ENCODE measurements at places on chromosomes 5 and 9.

GRCh38 chr5:93960042-93960441, 218.6 kb upstream of the POU5F2 start:
- no peak for DNase-seq

DNA sequence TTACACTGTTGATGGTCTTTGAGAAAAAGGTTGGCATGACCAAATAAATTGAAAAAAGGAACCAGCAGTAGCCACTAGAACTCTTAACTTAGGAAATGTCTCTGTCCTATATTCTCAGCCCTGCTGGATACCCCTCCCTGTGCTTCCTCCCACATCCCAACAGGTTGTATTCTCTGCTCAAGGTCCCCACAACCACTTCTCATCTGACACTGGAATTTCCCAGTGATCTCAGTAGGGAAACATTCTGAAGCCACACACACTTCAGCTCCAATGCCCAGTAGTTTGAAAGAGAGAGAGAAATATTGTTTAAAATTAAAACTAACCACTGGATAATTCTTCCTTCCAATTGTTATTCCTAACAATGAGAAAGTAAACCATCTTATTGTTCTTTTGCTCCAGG, 30.0 kb upstream of the NREP start:
- no peak for DNase-seq

GRCh38 chr9:111896942-111897600, 457 bp downstream of the UGCG start:
- peak; percentile 36 for DNase-seq

DNA sequence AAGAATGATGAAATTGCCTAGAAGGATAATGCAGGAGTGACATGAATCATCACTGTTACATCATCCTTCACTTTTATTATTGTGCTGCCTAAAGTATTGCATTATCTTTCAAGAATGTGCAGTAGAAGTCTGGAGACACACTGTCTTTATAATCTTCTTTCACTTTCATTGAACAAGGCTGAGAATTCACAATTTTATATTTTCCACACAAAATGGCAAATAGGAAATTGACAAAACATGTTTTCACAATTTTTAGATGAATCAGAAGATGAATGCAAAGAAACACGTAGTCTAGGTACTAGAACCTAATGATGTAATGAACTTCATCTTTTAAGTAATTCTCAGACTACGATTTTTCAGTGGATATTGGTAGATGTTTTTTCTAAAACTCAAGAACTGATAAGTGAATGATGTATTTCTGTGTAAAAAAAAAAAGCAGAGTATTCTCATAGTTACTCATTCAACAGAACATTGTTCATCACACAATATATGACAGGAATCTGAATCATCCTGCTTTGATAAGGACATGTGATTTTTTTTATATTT, 131.5 kb upstream of the GRHPR start:
- peak; percentile 49 for DNase-seq

DNA sequence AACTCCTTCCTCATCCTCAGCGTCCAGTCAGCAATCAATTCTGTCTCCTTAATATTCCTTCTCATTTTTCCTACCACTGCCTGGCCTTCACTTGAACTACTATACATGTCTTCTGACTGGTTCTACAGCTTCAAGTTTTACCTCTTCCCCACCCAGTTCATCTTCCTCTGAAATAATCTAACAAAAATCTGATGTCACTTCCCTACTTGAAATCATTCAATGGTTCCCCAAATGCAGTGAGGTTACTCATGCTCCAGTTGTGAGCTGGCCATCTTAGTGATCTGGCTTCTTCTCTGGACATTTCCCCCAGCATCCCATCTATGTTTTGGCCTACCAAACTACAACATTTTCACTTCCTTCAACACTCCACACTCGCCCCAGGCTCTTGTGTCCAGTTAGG, 14.9 kb upstream of the TMEM267 start:
- DNase-seq = no peak

GRCh38 chr9:16425562-16426231, 444.8 kb downstream of the BNC2 start:
- peak; percentile 15 for DNase-seq

- no peak for DNase-seq
These were observed 123.5 kb upstream of the LMX1B start for GRCh38 chr9:126490214-126490631.

- peak; percentile 86 for DNase-seq
These were observed 167.3 kb downstream of the TRPM3 start for GRCh38 chr9:70954126-70954525.

DNA sequence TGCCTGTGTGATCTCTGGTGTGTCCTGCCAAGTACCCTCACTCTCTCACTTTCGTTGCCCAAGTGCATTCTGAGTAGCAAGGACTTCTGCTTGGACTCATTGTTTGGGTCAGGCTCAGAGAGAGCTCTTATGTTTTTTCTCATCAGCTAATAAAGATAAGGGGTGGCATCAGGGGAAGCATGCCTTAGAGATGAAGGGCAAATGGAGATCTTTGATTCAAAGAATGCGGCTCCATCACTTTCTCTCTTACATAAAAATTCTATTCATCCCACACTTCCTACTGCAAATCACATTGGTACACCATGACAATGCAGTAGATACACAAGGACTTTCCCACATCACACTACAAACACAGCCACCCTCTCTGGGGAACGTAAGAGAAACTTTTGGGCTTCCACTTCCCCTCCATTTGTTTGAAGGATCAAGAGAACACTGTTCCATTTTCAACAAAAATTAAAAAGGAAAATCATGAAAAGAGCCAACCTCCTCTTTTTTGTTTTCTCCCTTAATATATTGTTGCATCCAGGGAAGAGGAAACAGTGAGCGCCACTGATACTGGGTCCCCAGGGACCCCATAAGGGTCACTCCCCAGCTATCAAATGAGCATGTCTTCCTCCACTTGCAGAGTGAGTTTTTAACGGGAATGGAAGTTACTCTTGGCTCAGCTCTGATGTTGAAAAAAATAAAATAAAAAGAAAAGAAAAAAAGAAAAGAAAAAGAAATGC, 73.0 kb downstream of the ZNF366 start:
- no peak for DNase-seq

DNA sequence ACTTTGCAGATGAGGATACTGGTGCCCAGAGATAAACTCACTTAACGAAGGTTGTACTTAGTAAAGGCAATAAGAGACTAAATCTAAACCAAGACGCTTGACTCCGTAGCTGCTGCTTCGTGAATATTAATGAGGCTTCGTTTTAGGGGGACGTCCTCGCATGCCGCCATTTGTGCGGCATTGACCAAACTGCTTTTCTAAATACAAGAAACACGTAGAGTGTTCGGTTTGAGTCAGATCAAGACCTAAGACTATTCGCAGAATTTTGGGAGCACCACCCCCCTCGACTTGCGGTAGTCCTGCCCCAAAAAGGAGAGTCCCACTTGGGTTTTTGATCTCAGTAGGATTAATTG, 1.1 kb downstream of the NPM1 start:
- no peak for DNase-seq

GRCh38 chr5:77131361-77131760, 44.3 kb upstream of the ZBED3 start:
- DNase-seq = no peak

DNA sequence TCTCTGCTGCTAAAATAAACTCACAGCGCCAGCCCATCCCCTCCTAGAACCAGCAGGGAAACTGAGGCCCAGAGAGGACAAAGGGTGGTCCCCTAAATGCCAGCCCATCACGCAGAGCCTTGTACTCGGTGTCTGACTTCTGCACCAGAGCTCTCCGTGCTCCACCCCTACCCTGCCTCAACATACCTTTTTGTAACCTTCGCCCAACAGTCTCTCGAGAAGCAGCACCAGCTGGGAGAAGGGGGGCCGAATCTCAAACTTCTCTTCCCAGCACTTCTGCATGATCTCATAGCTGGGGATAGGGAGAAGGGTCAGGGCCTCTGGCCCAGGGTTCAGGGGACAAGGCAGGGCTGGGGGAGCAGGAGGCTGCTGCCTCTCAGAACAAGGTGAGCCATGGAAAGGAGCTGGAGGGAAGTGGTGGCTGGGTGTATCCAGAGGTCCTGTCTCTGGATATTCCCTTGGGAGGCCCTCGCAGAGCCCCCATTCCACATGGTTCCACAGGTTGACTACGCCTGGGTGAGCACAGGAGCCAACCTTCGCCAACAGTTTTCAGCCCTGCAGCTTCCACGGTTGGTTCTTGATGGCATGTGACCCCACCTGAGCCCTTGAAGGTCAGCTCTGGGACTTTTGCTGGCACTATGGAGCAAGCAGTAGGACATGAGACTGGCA, 32.3 kb upstream of the CSF1R start:
- no peak for DNase-seq

- DNase-seq = peak; percentile 61
These were observed 59.7 kb downstream of the OSMR start for GRCh38 chr5:38905516-38905915.

GRCh38 chr5:96142786-96143434, 181.3 kb upstream of the ELL2 start:
- peak; percentile 69 for DNase-seq

DNA sequence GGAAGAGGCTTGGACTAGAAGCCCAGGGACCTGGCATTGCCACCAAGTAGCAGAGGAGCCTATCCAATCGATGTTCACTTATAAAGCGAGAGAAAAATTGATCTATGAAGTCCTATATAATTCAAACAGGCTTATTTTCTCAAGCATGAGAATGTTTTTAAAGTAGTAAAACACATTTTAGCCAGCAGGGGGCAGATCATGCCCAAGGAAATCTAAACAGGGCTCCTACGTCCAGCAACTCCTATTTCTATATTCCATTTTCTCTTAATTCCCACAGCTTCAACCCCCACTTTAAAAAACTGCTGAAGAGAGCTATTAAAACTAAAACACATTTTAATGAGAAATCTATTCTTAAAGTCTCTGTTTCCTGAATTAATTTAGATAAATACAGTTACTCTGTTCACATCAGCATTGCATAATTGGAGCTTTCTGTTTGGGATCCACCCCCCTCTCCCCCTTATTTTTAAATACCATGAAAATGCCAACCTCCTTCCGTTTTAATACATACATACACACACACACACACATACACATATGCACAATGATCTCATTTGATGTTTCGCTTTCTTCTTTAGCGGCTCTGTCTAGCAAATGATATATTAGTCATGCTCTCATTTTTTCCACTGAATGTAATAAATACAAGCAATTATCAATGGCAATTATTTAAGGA, 144.9 kb downstream of the MYO10 start:
- DNase-seq = peak; percentile 69

GRCh38 chr9:18238752-18239447, 235.1 kb upstream of the ADAMTSL1 start:
- no peak for DNase-seq

DNA sequence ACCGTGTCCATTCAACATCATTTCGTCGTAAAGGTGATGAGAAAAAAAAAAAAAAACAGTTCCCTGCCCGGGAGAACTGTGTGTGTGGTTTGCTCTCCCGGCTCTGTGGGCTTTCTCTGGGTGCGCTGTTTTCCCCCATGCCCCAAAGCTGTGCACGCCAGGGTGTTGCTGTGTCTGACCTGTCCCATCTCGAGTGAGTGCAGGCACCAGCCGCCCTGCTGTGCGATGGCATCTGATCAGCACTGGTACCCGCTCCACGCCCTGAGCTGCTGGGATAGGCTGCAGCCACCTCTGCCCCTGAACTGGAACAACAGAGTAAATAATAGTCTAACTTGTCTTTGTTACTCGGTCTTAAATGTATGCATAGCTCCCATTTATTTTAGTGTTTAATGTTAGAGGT, 33.3 kb downstream of the CEP72 start:
- DNase-seq = no peak

DNA sequence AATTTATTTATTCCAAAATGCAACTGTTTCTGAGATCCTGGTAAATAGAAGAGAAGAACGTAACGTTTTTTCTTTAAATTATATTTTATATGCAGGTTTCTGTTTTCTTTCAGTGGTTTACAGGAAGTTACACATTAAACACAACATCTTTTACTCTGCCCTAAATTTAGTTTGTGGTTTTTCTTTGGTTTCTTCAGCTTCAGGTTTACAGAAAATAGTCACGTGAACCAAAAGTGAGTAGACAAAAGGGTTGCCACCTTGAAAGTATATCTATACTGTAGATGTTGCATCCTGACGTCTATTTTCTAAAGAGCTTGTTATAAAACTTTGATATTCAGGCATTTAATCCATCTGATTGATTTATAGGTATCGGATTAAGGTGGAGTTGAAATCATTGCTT, 1236.6 kb downstream of the MAT2B start:
- no peak for DNase-seq

DNA sequence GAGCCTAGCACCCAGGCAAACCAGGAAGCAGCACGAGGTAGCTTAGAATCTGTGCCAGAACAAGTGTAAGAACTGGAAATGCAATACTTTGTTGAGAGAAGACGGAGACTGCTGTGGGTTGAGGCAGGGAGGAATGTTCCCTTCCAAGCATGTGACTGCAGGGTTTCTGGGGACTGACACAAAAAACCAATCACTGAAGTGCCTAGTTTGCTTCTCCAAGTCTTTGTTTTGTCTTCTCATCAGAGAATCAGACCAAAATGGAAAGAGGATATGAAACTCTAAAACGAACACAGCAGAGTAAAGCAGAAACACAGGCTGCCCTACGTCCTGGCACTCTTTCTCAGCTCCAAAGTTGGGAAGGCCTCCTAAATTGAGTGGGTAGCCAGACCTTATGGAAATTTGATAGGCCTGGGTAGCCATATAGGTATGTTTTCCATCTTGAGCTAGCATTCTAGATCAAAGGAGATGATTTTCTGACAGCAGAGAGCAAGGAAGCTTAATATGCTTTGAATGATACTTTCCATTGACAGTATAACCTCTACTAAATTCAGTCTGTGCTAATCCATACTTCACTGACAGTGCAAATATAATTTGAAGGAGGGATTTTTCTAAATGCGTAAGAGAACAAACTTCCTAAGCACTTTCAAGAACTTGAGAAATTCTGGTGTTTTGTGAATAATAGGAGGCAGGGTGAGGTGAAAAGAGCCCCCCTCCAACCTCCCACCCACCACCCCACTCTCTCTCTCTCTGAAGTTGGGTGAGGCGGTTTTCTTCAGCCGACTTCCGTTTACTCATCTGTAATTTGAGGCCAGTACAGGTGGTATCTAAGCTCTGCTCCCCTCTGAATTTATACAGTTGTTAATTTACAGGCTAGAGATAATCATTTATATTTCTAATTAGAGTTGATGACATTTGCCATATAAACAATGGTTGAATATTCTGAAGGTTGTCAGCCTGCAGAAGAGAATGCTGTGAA, 5.5 kb downstream of the ADRB2 start:
- no peak for DNase-seq

DNA sequence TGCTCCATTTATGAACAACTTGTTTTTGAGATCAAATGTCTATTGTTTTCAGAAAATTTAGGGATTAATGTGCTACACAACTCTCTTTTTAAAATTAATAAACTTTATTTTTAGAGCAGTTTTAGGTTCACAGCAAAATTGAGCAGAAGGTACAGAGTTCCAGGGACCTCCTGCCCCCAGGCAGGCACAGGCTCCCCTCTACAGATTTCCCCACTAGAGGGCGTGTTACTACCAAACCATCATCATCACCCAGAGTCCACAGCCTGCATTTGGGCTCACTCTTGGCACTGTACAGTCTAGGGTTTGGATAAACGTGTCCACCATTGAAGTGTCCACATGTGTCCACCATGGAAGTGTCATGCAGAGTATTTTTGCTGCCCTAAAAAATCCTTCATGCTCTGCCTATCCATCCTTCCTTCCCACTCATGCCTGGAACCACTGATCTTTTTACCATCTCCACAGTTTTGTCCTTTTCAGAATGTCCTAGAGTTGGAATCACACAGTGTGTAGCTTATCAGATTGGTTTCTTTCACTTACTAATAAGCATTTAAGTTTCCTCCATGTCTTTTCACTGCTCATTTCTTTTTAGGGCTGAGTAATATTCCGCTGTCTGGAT, 61.7 kb downstream of the MRPL36 start:
- peak; percentile 47 for DNase-seq

GRCh38 chr5:179215576-179215975, 129.7 kb downstream of the ADAMTS2 start:
- no peak for DNase-seq

GRCh38 chr5:56056875-56057274, 62.1 kb upstream of the IL6ST start:
- no peak for DNase-seq

All from AG20443 (cell line).